ENCODE measurements at places on chromosomes 6 and 20.
A peak's percentile ranks its signal among the peaks of the same experiment; 100 is the strongest.

GRCh38 chr6:145267076-145267867 lies 468.0 kb downstream of the EPM2A start:
- no peak for DNase-seq

DNA sequence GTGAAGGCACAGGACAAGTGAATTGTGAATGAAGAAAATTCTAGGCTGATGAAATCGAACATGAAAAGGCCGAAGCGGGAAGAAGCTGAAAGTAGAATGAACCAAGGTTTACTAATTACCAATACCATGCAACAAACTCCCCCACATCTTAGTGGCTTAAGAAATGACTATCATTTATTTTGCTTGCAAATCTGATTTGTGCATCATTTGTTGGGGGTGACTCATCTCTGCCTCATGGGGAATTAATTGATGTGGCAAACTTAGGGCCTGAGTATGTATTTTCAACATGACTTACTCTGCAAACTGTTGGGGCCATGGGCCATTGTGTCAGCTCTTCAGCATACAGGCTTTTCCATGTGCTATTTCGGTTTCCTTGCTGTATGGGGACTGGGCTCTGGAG lies 26.8 kb downstream of the PPP1R14C start:
- DNase-seq: no peak

DNA sequence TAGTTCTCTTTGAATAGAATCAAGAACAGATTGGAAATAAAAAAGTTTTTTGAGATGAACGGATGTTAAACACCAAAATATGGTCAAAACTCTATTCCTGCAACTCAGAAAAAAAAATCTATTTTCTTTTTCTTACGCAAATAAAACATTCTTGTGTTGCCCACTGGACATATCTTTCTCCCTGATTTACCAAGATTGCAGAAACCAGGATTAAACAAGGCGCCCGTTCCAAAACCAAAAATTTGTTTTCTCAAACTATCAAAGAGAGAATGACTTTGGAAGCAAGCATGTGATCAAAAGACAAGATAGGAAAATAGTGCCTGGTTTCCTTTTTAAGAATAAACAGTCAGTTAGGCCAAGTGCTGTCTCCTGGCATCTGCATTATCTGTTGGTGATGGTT lies 273.1 kb downstream of the CLIC5 start:
- no peak for DNase-seq

- DNase-seq: no peak
Measured at GRCh38 chr20:62322492-62323041, 19.8 kb downstream of the ADRM1 start.

GRCh38 chr20:59723607-59724456 lies 119.5 kb downstream of the PHACTR3 start:
- no peak for DNase-seq

DNA sequence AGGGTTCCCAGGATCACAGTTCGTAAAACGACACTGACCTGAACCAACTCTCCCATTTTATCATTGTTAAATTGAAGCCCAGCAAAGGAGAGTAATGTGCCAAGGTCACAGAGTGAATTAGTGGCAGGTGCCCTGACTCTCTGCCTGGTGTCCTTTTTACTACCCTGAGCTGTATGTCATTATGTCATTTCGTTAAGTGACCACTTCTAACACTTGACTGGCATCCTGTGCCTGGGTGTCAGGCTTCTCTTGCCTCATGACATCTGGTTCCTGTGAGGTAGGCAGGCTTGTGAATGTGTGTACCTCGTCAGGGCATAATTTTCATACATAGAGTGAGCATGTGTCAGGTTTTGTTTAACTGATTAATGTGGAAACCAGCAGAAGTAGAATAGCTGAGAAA lies 48.6 kb downstream of the RALY start:
- DNase-seq: no peak

DNA sequence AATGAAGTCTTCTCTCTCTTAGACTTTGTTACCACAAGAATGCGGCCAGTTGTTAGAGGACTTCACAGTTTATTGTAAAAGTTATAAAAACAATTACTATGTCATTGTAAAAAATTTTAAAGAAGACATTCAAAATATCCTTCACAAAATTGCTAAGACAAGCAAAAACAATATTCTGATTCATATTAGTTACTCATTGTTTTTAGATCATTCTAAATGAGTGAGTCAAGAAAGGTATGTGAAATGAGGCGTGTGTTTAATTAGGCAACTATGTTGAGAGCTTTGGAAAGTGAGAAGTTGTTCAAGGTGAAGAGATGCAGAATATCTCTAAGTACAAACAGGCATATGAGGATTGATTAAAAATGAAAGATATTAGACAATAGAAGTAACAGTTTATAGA lies 875.3 kb downstream of the EYS start:
- no peak for DNase-seq

DNA sequence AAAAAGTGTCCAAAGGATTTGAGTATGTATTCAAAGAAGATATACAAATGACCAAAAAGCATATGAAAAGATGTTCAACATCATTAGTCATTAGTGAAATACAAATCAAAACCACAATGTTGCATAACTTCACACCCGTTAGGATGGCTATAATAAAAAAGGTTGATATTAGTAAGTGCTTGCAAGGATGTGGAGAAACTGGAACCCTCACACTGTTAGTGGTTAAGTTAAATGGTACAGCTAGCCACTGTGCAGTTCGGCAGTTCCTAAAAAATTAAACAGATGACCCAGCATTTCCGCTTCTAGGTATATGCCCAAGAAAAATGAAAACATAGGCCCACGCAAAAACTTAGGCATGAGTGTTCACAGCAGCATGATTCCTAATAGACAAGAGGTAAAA lies 38.6 kb downstream of the IBTK start:
- no peak for DNase-seq

GRCh38 chr20:38863024-38863851 lies 57.7 kb downstream of the PPP1R16B start:
- DNase-seq: no peak

DNA sequence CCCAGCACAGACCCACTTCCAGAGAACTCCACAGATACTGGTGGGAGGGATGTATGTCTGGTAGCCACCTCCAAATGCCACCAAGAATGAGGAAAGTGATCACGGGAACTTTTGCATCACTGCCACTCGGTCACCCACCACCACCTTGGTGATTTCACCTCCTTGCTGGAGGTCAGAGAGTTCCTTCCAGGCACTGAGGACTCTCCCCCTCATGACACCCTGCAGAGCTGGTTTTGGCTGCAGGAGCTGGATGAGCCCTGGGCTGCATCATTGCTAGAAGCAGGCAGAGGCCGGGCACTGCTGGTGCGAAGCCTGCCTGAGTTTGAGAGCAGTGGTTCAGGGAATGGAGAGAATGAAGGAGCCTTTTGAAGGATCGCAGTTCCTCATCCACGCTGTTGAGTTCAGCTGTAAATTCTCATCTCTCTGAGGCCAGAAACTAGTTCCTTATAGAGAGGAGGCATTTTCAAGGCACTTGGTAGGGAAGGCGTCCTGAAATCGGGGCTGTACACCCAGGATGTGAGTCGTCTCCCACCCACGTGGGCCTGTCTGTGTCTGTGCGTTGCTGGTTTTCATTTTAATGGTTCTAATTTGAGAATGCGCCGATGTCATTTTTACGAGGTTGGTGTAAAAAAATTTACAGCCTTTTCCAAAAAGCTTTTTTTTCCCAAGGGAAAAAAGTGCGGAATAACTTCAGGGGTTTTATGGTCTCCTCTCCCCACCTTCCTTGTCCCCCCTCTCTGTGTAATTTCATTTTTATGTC lies 25.0 kb downstream of the FOXP4 start:
- no peak for DNase-seq

GRCh38 chr6:117167520-117168271 lies 97.7 kb upstream of the VGLL2 start:
- peak; percentile 27 for DNase-seq

GRCh38 chr6:169812257-169812644 lies 60.8 kb downstream of the ERMARD start:
- DNase-seq: no peak

GRCh38 chr6:146286961-146287360 lies 256.7 kb upstream of the RAB32 start:
- no peak for DNase-seq

- DNase-seq: no peak
Measured at GRCh38 chr6:40968620-40969164, 70.3 kb downstream of the UNC5CL start.

GRCh38 chr6:166691199-166691598 lies 64.1 kb upstream of the RPS6KA2 start:
- DNase-seq: no peak

GRCh38 chr20:45919542-45920399 lies 7.8 kb upstream of the PLTP start:
- peak; percentile 75 for DNase-seq

GRCh38 chr6:29506446-29507067 lies 18.8 kb upstream of the MAS1L start:
- DNase-seq: no peak

GRCh38 chr20:36591281-36591680 lies 14.3 kb upstream of the RAB5IF start:
- no peak for DNase-seq

- DNase-seq: no peak
Measured at GRCh38 chr6:154258064-154258757, 98.4 kb downstream of the IPCEF1 start.

- no peak for DNase-seq
Measured at GRCh38 chr6:37800703-37801604, 18.6 kb upstream of the ZFAND3 start.

- DNase-seq: no peak
Measured at GRCh38 chr6:149065658-149066556, 251.6 kb upstream of the TAB2 start.

- DNase-seq: no peak
Measured at GRCh38 chr20:4233520-4233919, 218.2 kb upstream of the RNF24 start.

DNA sequence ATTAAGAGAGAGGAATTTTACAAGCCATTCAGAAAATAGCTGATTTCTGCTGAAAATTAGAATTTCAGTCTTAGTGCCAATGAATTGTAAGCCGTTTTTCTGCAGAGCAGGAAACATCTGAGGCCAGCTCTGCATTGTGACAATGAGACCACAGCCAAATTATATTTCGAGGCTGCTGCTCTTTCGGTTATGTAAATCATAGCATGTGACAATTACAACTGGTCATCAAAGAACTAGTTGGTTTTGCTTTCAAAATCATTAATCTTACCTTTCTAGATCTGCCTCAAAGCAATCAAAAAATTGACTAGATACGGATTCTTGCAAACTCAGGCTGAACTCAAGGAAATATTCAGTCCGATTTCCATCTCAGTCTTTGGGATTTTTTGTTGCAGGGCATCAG lies 33.4 kb upstream of the INSM1 start:
- no peak for DNase-seq

DNA sequence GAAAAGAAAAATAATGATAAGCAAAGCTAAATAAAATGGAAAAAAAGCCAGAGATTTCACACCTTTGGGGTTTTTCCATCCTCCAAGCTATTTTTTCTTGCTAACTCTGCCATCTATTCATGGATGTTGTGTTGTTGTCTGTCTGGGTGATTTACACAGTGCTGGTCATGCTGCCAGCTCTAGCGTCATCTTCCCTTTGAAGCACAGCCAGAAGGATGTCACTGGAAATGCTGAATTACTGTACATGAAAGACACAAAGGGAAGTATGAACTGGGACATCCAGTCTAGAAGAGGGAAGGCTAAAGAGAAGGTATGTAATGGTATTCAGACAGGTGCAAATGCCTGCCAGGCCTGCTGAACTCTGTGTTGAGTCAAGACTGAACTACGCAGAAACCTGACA lies 241.9 kb upstream of the STXBP5 start:
- peak; percentile 15 for DNase-seq

- no peak for DNase-seq
Measured at GRCh38 chr6:89525786-89526562, 93.0 kb downstream of the ANKRD6 start.

- DNase-seq: peak; percentile 40
Measured at GRCh38 chr6:108260126-108260808, 573 bp downstream of the SNX3 start.

GRCh38 chr6:105112577-105112976 lies 67.2 kb downstream of the POPDC3 start:
- no peak for DNase-seq

DNA sequence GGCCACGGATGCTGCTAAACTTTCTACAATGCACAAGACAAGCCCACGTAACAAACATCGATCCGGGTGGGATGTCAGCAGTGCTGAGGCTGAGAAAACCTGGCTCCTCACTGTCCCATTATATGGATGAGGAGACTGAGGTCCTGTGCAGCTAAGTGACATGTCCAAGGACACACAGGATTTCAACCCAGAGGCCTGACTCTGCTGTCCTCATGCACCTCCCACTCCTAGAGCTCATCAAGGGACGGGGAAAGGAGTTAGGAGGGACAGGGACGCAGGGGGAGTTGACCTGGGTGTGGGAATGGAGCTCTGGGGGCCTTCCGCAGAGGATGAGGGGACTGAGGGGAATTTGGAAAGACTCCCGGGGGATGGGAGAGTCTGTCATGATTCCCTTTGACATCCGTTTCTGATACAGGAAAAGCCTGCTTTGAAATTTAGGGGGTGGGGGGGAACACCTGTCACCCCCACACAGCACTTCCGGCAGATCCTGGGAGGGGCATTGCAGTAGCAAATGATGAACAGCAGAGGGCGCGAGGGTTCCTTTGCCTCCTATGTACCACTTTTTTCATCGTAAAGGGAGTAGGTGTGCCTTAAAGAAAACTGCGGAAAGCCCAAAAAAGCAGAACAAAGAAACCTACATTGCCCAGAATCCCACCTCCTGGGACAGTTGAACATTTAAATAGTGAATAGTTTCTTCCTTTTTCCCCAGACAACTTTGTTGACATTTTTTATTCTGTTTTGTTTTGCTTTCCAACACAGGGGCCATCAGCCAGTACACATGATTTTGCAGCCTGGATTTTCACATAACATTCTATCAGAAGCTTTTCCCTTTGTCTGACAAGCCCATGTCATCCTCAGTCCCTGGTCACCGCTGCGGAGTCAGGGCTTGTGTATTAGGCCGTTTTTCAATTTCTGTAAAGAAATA lies 48.6 kb downstream of the SLC2A10 start:
- DNase-seq: peak; percentile 56

- DNase-seq: no peak
Measured at GRCh38 chr20:37123441-37123840, 27.6 kb upstream of the RBL1 start.

DNA sequence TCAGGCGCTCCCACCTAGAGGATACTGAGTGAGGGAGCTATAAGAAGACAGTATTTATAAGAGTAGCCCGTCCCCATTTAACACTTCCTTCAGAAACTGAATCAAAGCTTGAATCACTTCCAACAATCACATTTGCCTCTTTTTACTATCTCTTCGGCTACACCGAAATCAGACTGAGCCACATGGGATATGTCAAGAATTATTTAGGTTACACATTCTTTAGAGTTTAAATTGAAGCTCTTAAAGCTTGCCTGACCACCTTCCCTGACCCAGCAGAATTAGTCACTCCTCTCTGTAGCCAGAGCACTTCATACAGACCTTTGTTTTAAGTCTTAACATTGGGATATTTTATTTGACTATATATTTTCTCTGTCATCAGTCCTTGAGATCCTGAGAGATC lies 163.7 kb downstream of the MAFB start:
- no peak for DNase-seq

GRCh38 chr6:160170018-160170680 lies 48.5 kb downstream of the SLC22A1 start:
- no peak for DNase-seq

- DNase-seq: no peak
Measured at GRCh38 chr6:157227202-157228166, 95.8 kb downstream of the TMEM242 start.
